ENCODE measurements at places on chromosomes 16 and 17. TPM values are rescaled to one million over a fixed set of nuclear protein-coding genes. Genes with fewer than 3 reads are reported as not detected.

MT4 gene
- total RNA-seq = not detected

RNF112 gene
- total RNA-seq = 0.43 TPM

TBC1D3 gene
- total RNA-seq = not detected

NGFR gene
- 0.48 TPM for total RNA-seq

ATP2A1 gene
- total RNA-seq = not detected

SHCBP1 gene
- total RNA-seq = 1.2 TPM

C1QTNF8 gene
- not detected for total RNA-seq

SYNRG gene
- 6.3 TPM for total RNA-seq

ZC3H18 gene
- 6.0 TPM for total RNA-seq

MYH11 gene
- under 0.01 TPM for total RNA-seq

RMI2 gene
- total RNA-seq = 5.3 TPM

HS3ST3A1 gene
- 2.4 TPM for total RNA-seq

KRTAP2-2 gene
- total RNA-seq = not detected

STX8 gene
- total RNA-seq = 91.4 TPM

CWC25 gene
- 7.5 TPM for total RNA-seq

IRX5 gene
- 2.7 TPM for total RNA-seq

KCNG4 gene
- total RNA-seq = not detected

CHST6 gene
- total RNA-seq = 0.48 TPM

GRIN2A gene
- not detected for total RNA-seq

CCL5 gene
- not detected for total RNA-seq

ZNF213 gene
- 9.2 TPM for total RNA-seq

CA7 gene
- total RNA-seq = not detected

ABHD15 gene
- total RNA-seq = 6.6 TPM

ANKRD40CL gene
- not detected for total RNA-seq

CHD9 gene
- 34.0 TPM for total RNA-seq

TUBG2 gene
- total RNA-seq = 4.8 TPM

UNC119 gene
- total RNA-seq = 30.6 TPM

TCAP gene
- 0.21 TPM for total RNA-seq

ADAP2 gene
- total RNA-seq = 6.3 TPM

MYH8 gene
- total RNA-seq = not detected

MXRA7 gene
- 164 TPM for total RNA-seq

MYH3 gene
- 0.48 TPM for total RNA-seq

FAM171A2 gene
- total RNA-seq = 3.6 TPM

HBQ1 gene
- total RNA-seq = not detected

ABCC6 gene
- total RNA-seq = 0.48 TPM

GAS7 gene
- total RNA-seq = 0.48 TPM

TNFSF13 gene
- total RNA-seq = 5.3 TPM

Measured in tracheal epithelial cell (primary cell).